Caudate nucleus (tissue), 63 donors: ENCODE measurements at places on chromosomes 12 and 14.
A peak's percentile ranks its signal among the peaks of the same experiment; 100 is the strongest.

DNA sequence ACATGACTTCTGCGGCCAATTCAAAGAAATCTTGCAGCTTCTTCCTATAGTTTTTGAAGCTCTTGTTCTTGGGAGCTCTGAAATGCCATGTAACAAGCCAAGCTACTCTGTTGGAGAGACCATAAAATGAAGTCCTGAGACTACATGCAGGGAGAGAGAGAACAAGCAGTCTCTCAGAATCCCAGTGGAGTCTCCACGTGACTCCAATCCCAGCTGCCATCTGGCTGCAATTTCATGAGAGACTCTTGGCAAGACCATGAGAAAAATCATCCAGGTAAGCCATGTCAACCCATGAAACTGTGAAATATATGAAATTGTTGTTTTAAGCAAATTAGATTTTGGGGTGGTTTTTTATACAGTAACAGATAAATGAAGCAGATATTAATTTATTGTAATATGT is 54.4 kb downstream of the KLRG1 start:
- DNase-seq, result no peak

GRCh38 chr14:99029916-99030305 is 242.1 kb downstream of the BCL11B start:
- DNase-seq, result no peak

DNA sequence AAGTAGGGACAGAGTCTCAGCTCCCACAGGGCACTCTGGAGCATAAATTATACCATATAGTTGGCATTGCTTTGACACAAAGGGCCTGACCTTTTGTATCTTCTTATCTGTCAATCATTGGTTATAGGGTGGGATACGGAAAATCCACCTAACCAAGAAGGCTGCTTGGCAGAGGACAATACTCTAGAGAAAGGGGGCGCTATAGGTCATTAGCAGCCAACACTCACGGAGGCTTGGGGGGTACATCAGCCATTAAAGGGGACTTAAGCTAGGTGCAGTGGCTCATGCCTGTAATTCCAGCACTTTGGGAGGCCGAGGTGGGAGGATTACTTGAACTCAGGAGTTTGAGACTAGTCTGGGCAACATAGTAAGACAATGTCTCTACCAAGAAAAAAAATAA is 22.9 kb downstream of the SPTSSA start:
- no peak for DNase-seq

- DNase-seq, result peak; percentile 40
These were observed 101.7 kb downstream of the DPF3 start for GRCh38 chr14:72792051-72792788.

DNA sequence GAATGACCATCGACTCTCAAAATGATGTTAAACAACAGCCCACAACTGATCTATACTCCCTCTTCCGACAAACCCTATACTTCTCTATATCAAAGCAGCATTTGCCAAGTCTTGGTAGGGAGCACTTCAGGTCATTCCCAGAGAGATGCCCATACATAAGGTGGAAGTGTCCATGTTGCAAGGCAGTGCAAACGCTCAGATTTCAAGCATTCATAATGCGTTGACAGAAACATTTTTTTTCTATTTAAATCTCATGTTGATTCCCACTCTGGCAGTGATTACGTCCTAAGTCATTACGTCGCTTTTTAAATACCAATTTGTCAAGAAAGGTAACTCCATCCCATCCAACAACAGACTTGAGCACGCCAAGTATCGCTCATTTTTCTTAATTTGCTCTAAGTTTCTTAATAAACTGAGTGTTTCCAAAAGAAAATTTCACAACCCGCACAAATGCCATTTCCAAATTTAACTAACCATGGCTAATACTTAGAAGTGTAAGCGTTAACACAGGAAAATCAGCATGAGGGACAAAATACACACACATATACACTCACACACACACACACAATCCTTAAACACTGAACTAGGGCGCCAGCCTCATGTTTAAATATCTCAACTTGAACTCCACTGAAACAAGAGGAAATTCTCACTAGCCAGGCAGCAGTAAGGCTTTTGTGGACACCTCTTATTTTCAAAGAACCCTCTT is 1.1 kb downstream of the GXYLT1 start:
- no peak for DNase-seq

- DNase-seq, result no peak
These were observed 164.5 kb upstream of the E2F7 start for GRCh38 chr12:77229640-77230442.

DNA sequence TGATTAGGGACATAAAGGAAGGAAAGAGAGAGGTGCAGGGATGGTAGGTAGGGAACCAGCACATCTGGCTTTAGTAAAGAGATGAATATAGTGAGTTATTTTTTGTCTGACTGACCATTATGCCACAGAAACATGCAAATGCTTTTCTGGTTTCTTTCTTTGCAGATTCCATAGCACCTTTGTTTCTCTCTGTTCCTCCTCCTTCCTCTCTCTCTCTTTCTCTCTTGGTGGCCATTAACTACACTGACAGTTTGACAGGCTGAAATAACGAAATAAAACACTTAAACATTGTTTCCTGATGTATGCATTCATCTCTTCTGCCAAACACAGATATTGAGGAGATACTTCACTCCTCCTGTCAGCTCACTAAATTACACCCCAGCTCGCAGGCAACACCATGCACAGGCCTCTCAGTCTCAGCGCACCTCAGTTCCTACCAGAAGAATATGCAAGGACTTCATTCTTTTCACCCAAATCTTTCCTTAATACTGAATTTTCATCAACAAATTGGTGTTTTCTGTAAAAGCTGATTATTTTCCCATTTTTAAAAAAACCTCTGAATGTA is 406.9 kb upstream of the SOX5 start:
- no peak for DNase-seq

DNA sequence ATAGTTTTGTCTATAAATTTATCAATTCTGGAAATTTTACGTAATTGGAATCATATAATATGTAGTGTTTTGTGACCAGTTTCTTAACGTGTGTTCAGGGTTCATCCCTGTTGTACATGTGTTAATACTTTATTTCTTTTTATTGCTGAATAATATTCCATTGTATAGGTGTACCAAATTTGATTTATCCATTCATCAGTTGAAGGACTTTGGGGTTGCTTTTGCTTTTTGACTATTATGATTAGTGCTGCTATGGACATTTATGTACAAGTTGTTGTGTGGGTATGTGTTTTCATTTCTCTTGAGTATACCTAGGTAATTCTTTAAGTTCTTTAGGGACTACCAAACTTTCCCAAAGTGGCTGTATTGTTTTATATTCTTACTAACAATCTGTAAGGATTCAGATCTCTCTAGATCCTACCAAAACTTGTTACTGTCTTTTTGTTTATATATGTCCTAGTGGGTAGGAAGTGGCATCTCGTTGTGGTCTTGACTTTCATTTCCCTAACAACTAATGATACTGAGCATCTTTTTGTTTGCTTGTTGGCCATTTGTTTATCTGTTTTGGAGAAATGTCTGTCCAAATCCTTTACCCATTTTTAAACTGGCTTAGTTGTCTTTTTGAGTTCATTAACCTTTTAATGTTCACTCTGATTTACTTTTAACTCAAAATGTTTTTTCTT is 14.9 kb downstream of the VRK1 start:
- no peak for DNase-seq

- DNase-seq, result no peak
These were observed 7.5 kb upstream of the WSB2 start for GRCh38 chr12:118068445-118068844.

- DNase-seq, result peak; percentile 70
These were observed 16.6 kb downstream of the LRTM2 start for GRCh38 chr12:1836854-1837421.

- DNase-seq, result no peak
These were observed 140.9 kb downstream of the CCDC91 start for GRCh38 chr12:28331130-28331529.

DNA sequence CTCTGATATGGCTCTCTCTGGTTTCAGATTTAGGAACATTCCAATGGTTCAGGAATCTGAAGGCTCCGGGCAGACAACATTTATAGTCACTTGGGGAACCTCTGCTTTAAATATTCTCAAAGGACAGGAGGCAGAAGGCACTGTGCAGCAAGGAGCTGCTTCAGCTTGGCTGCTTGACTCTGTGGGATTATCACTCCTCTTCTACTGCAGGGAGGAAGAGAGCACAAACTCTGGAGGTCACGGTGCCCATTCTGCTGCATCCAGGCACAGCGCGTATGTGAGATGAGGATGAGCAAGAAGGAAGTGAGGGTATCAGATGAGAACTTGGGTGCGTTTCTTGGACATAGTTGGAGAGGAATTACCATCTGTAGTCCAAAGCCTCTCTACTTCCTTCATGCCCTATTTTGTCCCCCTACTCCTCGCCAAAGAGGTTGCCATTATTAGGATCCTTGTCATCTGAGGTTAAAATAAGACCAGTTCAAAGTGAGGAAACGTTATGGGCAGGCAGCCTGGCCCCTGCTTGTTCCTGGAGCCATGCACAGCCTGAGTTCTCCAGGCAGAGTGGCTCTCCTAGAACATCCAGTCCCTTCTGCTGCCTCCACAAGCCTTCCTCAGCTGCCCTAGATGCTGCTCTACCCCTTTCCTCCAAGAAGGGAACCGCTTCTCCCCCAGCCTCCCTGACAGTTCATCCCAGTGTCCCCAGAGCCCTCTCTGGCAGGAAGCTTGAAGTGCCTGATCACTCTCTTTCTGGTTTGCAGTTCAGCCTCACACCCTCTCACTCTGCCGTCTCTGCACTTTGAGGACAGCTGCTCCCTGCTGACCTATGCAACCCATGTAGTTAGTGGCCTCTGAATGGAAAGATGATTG is 12.5 kb downstream of the FGF6 start:
- DNase-seq, result no peak

- DNase-seq, result no peak
These were observed 24.6 kb downstream of the EXOC5 start for GRCh38 chr14:57244106-57244505.

GRCh38 chr14:93914278-93914677 is 12.9 kb upstream of the FAM181A start:
- DNase-seq, result no peak

GRCh38 chr14:40911141-40911540 is 695.5 kb upstream of the LRFN5 start:
- DNase-seq, result no peak

DNA sequence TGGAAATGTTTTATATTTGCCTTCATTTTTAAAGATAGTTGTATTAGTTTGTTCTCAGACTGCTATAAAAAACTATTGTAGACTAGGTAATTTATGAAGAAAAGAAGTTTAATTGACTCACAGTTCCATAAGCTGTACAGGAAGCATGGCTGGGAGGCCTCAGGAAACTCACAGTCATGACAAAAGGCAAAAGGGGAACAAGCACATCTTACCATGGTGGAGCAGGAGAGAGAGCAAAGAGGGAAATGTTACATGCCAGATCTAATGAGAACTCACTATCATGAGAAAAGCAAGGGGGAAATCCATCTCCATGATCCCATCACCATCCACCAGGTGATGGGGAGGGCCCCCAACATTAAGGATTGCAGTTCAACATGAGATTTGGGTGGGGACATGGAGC is 35.5 kb upstream of the UNC79 start:
- DNase-seq, result no peak

DNA sequence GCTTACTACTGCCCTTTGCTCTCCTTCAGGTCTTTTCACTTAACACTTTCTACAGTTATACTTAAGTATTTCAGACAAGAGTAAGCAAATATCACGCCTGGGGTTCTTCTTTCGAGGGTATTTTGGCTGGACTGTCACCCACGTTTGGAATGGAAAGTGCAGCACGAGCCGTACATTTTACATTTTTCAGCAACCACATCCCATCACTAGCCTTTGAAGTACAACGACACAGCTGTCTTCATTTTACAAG is 349 bp upstream of the FAM177A1 start:
- no peak for DNase-seq

GRCh38 chr14:75150150-75150549 is 23.3 kb upstream of the NEK9 start:
- DNase-seq, result no peak

- DNase-seq, result no peak
These were observed 69.1 kb downstream of the ACACB start for GRCh38 chr12:109185441-109185840.

DNA sequence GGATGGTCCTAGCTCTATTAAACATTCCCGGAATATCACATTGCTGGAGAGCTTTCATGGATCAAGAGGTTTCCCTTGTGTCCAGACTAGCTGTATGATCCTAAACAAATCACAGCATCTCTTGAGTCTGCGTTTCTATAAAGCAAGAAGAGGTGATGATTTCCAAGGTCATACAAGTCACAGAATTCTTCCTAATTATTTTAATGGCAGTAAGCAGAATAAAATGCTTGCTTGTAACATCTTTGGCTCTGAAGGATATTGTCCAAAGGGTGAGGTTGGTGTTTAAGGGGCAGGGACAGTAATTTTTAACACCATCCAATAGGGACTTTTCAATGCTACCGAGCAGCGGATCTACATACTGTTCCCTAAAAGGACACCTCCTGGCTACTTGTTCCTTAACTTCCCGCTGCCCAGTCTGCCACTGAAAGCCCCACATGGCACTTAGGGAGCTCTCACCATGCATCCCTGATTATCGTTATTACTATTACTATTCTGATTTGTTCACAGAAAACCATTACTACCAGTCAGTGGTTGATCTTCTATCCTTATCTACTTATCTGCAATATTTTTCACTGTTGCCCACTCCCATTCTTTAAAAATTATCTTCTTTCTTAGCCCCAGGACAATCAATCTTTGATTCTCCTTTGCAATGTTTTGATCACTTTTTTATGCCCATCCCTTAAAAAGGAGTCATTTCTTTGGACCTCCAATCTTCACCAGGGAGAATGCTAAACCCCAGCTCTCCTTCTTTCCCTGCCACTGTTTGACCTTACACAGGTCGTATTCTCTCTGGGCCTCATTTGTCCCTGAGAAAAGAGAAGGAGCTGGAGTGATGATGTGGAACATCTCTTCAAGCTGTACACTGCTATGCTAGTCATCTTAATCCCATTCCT is 4.0 kb upstream of the PCED1B start:
- DNase-seq, result no peak

- no peak for DNase-seq
These were observed 79.6 kb upstream of the MANSC4 start for GRCh38 chr12:27859648-27860047.

DNA sequence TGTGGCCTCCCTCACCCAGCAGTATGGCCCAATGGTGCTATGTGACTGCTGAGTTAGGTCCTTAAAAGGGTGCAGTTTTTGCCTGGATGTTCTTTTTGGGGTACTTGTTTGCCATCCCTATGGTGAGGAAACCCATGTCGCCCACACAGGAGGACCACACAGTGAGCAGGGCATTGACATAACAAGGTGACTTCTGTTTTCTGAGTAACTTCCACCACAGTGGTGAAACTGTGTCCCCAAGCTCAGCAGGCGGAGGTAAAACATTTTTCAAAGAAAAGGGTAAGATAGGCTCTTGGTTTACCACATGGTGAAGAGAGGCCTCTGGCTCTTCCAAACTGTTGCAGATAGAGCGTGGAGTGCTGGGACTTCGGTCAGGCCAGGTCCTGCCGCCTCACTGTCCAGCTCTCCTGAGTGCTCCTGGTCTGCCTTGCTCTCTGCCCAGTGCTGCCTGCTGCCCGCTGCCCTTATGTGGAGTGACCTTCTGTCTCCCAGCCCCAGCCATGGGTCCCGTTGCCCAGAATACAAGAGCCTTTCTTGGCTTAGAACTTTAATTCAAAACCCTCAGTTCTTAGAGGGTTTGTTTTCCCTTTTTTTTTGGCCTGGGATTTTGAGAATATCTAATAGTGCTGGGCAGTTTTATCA is 54.0 kb downstream of the TRAF3 start:
- no peak for DNase-seq
